ENCODE measurements at places on chromosomes 6 and 20.

DNA sequence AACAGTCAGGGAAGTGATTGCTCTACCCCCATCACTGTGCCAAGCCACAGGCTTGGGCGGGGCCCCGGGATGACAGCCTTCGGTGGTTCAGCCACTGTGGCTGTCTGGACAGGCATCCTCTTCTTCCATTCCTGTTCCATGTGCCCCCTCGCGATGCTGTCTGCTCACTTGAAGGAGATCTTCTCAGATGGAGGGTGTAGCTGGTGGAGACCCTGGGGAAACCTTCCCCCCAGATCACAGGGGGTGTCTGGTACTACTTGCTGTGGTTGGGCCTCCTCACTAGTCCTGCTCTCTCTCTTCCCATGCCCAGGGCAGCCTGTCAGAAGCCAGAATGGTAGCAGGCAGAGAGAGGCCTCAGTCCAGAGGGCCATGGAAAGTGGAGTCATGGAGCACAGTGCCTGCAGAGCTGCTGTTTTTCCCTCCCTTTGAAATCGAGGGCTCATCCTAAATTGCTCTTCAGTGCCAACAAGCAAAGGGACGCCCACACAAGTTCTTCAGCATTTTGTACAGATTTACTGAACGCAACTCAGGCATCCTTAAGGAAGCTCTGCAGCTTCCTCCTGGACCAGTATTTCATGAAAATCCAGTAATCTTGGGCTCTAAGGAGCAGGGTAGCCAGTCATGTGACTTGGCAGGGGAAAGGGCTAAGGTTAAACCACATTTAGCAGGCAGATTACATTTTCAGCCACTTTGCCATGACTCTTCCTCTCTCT lies 326.6 kb downstream of the ZFAND3 start:
- no peak for DNase-seq

DNA sequence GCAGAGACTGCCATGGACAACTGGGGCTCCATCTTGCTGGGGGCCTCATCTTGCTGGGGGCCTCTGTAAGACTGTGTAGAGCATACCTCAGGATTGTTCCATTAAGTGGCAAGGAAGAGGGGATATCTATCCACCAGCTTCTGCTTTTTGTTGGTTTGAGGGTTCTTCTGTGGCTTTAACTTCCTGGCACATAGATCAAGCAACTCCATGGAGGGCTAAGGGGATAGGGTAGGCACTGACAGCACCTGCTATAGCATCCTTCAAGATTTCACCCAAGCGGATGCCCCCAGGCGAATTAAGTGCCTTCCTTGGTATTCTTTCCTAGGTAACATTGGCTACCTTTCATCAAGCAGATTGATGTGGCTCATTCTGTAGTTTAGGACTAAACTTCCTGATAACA lies 3.8 kb upstream of the LRRN4 start:
- no peak for DNase-seq

DNA sequence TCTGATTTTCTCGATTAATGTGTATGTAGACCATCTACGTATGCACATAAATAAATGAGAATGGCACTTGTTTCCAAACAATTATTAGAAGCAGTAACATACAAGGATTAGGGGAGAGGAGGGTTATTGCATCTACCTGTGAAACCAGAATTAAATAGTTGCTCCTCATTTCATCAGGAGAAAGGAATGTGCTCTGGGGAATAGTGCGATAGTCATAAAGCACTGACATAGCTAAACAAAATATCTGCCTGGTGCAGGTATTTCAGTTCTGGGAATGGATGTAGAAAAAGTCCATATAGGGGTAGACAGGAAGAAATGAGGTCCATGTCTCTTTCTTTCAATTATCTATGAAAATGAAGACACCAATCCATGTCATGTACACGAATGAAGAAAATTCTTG lies 1.6 kb upstream of the ID4 start:
- DNase-seq: no peak

DNA sequence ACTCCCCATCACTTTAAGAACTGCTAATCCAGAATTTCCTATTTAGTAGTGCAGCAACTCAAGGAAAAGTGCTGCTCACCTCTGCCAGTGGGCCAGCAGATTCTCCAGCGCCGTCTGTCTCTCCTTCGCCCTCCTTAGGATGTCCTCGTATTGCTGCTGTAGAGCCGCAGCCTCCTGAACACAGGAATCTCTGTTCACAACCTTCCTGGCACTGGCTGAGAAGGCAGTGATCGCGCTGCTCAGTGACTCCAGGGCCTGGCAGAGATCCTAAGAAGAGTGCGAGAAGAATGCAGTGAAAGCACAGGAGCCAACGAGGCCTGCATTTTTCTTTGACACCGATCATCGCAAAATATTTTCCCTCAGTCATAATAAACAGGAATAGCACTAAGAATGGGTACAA lies 209.0 kb downstream of the SYNE1 start:
- DNase-seq: peak; percentile 19

DNA sequence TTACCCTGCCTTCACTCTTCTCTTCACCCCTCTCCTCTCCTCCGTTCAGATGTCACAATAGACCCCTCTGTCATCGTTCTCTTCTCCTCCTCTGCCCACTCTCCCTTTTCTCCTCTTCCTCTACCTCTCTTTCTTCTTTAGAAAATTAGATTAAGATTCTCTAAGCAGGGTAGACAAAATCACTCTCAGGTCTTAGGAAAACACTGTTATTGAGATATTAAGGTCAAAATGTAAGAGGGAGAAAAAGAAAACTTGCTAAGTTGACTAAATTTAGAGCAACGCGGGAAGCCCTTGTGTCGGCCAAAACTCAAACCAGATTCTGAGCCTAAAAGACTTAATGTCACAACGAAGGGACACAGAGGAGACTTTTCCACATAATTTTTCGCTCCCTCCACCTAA lies 22.1 kb upstream of the ZNF184 start:
- no peak for DNase-seq

- DNase-seq: no peak
Observed at GRCh38 chr6:16512544-16513290, 248.5 kb downstream of the ATXN1 start.

DNA sequence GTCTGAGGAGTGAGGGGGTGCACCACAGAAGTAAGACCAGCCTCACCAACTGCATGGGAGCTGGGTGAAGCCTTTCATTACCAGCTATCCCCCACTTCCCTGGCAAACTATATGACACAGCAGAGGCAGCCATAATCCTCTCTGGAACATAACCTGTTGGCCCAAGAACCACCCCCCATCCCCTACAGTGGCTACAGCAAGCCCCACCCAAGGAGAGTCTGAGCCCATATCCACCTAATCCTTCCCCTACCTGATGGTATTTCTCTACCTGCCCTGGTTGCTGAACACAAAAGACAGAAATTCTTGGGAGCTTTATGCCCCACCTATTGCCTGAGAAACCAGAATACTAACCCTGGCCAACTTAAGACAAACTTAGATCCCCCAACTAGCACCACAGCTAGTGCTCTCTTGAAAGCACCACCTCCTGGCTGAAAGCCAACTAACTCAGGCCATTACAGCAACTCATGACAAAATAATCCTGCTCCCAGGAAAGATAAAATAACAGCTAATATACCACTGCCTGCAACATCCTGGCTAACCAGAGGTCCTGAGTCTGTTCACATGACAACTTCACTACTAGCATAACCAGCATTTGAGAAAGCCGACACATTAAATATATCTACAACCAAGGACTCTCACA lies 11.2 kb downstream of the RNGTT start:
- peak; percentile 37 for DNase-seq

DNA sequence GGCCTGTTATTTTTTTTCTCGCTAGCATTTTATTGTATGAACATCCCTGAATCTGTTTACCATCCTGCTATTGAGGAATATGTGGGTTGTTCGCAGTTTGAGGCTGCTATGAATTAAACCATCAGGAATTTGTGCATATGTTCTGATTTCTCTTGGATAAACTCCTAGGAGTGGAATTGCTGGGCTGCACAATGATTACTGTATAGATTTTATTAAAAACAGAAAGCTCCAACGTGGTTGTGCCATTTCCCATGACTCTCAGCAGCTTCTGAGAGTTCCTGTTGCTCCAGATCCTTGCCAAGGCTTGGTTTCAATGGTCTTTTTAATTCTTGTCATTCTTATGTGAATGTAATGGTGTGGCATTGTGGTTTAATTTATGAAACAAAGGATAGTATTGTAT lies 75.1 kb downstream of the EDN3 start:
- no peak for DNase-seq

DNA sequence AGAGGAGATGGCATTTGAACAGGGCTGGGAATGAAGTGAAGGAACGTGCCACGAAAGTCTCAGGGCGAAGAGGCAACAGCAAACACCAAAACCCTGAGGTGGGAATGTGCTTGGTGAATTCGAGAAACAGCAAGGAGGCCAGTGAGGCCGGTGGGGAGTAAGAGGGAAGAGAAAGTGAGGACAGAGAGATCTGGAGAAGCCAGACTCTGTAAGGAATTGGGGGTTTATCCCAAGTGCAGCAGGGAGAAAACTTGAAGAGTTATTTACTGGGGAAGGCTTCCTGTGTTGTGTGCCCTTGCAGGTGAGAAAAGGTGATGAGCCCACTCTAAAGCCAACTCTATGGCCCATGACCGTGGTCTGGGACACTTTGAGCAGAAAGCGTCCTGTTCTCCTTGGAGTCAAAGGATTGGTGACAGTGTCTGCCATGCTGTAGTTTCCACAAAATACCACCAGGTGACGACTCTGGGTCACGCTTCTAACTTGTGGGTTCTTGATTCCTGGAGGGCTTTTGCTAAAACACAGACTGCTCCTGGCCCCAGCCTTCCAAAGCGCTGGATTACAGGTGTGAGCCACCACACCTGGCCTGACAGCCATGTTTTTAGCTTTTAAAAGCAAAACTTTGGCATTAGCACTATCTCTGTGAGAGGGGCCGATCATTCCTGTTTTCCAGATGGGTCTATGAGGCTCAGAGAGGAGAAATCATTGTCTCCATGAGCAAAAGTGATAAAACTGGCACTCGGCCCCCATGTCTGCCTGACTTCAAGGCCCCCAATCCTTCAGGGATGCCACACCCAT lies 18.0 kb upstream of the CSNK2A1 start:
- peak; percentile 72 for DNase-seq

GRCh38 chr6:45483501-45483900 lies 105.8 kb upstream of the SUPT3H start:
- DNase-seq: peak; percentile 43

DNA sequence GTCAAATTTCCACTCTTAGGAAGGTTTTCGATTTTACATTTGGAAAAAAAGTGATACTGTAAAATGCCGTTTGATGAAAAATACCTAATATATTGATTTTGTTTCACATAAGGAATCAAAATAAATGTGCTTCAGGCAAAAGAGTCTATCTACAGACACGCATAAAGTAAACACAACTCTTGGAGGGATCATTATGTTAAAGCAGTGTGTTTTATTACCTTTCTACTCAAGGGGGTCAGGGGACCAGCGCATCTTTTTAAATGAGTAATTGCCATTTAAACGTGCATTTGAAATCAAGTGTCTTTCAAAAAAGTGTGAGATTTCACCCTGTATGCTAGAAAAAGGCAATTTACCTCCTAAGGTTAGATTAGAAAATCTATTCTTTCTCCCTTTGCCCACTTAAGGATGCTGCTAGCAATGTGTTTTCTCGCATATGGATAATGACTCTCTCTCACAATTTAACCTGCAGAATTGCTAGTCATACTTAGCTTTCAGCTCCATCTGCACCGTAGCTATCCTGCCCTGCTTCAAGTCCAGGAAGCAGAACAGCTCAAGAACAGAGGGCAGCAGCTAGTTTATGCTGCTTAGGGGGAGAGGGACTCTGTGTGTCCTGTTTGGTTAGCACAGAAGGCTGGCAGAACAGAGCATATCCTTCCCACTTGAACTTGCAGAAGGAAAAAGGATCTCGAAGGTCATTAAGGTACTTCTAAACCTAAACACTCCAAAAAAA lies 35.0 kb downstream of the NKAIN2 start:
- no peak for DNase-seq

- DNase-seq: no peak
Observed at GRCh38 chr6:91281901-91282300, 695.0 kb upstream of the MAP3K7 start.

DNA sequence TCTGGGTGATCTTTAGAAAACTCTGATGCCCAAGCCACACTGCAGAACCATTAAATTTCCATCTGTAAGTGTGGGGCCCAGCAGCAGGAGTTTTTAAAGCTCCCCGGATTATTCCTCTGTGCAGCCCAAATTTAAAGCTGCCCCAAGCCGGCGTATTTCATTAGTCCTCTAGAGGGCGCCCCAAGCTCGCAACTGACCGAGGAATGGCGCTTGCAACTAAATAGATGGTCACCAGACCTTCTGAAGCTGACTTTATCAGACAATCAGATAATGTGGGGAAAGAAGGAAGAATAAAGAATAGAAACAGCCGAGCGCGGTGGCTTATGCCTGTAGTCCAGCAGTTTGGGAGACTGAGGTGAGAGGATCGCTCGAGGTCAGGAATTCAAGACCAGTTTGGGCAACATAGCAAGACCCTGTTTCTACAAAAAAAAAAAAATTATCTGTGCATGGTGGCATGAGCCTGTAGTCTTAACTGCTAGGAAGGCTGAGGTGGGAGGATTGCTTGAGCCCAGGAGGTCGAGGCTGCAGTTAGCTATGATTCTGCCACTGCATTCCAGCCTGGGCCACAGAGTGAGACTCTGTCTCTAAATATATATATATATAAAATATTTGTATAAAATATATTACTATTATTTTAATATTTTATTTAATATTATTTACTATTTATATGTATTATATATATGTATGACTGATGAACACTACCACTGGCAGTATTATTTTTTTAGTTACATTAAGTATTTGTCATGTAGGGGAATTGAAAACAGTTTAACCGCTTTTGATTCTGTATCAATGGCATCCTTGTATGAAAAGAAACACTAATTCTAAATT lies 56.0 kb downstream of the OTOR start:
- DNase-seq: peak; percentile 54

DNA sequence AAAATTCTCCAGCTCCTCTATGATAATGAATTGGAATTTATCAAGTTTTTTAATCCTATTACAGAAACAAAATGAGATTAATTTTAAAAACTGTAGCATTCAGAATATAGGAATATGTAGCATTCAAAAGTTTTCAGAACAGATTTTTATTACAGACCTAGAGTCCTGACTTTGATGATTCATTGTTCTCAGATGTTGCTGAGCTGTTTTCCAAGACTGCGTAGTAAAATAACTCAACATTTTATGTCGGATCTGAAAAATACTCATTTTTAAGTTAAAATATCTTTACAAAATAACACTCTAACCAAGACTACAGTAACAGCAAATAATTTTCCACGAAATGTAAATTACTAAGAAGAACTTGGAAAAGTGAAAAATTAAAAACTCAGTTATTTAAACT lies 67.1 kb downstream of the SYCP2 start:
- DNase-seq: peak; percentile 16

DNA sequence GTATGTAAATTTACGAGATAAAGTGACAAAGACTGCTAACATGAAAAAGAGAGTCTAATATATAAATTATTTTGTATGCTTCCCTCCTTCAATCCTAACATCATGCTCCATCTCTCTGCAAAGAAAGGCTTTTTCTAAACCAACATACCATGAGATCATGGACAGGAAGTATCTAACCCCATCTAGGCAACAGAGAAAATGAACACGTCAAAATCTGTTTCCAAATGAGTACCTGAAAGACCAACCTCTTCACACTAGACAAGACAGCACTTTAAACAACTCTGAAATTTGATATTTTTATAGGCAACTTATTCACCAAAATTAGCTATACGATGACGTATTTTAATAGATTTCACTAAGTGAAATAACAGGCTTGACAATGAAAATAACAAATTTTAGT lies 54.6 kb downstream of the MAN1A1 start:
- DNase-seq: no peak

All from EH (cell line).